ENCODE measurements at places on chromosomes 4 and X. TPM values are rescaled to one million over a fixed set of nuclear protein-coding genes. Genes with fewer than 3 reads are reported as not detected.

EGFL6 gene
- not detected for total RNA-seq

PAGE2B gene
- total RNA-seq = not detected

SLC25A4 gene
- total RNA-seq = 8.9 TPM

IQSEC2 gene
- 38.9 TPM for total RNA-seq

CXXC4 gene
- 1.6 TPM for total RNA-seq

SHOX gene
- not detected for total RNA-seq

FGB gene
- not detected for total RNA-seq

CT47B1 gene
- not detected for total RNA-seq

WDR17 gene
- total RNA-seq = 0.64 TPM

ADH7 gene
- not detected for total RNA-seq

SULT1B1 gene
- not detected for total RNA-seq

CT45A5 gene
- total RNA-seq = not detected

F8 gene
- 4.5 TPM for total RNA-seq

MORF4L2 gene
- total RNA-seq = 362 TPM

TMEM156 gene
- total RNA-seq = not detected

- DNase-seq = no peak
These were observed 22.1 kb downstream of the DOK7 start for GRCh38 chr4:3485011-3485791.

DNA sequence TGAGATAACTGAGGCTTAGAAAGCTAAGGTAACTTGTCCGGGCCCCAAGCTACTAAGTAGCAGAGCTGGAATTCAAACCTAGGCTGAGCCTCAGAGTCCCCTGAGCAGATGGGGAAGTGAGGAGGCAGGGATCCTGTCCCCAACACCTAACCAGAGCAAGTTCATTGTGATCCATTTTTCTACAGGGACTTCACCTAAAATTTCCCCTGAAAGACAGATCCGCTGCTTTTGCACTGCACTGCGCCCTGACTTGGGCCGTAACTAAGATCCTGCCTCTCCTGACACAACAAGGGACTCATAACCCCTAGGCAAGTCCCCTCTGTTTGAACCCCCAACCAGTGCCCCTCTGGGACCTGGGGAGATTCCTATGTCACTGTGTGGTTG lies 25.6 kb upstream of the MTM1 start:
- no peak for DNase-seq

DNA sequence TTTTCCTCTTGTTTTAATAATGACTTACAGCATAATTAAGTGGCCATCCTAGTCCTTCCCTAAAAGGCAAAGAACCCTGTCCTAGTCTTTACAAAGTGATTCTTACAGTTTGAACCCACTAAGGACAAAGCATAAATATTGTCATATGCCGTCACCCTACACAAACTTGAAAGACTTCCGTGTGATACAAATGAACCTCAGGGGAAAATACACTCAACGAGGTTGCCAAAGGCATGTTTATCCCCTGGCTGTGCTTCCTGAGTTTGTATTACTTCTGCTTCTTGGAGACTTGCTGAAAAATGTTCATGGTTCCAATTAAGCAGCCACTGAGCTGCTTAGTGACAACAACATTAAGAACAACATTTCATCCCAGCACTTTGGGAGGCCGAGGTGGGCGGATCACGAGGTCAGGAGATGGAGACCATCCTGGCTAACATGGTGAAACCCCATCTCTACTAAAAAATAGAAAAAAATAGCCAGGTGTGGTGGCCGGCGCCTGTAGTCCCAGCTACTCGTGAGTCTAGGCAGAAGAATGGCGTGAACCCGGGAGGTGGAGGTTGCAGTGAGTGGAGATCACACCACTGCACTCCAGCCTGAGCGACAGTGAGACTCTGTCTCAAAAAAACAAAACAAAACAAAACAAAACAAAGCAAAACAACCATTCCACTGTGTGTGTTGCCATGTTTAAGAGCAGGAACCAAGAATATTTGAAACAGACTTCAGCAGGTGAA lies 16.2 kb downstream of the RASSF6 start:
- no peak for DNase-seq

DNA sequence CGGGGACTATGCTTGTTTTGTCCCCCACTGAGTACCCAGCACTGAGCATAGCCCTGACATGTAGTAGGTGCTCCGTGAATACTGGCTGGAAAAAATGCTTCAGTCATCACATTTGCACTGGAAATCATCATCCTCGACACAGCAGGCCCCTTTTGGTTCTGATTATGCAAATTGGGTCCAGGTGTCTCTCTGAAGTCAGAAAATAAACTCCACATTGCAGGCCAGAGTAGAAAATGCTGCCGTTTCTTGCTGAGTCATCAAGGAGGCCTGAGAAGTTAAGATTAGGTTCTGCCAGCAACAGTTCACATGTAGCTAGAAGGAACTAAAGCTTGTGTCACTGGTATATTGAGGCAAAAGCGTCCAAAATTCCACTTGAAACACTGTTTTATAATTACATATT lies 15.0 kb upstream of the STK32B start:
- DNase-seq = no peak

GRCh38 chr4:159052315-159052714 lies 50.6 kb upstream of the RAPGEF2 start:
- no peak for DNase-seq

DNA sequence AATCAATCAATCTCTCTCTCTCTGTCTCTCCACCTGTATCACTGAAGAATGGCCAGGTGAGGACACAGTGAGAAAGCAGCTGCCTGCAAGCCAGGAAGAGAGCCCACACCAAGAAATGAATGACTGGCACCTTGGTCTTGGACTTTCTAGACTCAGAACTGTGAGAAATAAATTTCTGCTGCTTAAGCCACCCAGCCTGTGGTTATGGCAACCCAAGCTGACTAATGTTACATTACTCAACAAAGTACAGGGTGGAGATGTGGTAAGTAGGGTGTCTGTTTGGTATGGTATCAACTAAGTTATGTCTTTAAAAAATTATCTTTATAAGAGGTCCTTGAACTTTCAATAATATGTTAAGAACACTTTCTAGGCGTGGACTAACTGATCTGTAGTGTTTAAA lies 159.3 kb downstream of the EPHA5 start:
- DNase-seq = no peak

- DNase-seq = no peak
These were observed 263.3 kb upstream of the GPRIN3 start for GRCh38 chr4:89570931-89571330.

- DNase-seq = no peak
These were observed 13.8 kb downstream of the ACSL4 start for GRCh38 chrX:109719264-109719663.

GRCh38 chr4:168129802-168130201 lies 37.5 kb downstream of the ANXA10 start:
- DNase-seq = no peak

DNA sequence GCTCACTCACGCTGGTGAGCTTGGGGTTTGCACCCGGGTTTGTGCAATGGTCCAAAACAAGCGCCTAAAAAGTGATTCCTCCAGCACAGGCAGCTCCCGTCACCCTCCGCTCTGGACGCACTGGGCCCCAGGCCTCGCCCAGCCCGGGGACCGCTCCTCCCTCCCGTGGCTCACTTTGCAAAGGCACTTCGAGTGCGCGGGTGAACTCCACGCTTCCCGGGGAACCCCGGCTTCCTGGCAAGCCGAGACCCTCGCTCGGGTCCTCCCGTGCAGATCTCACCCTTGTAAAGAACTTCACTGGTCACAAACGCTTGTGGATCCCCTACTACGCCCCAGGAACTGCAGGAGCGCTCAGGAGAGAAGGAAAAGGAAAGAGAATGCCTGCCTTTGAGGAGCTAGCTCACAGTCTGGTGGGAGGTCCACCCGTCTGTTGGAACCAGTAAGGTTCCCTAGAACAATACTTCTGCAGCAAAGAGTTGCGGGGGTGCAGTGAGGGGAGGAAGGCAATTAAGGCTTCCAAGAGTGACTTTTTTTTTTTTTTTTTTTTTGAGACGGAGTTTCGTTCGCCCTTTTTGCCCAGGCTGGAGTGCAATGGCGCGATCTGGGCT lies at the start of gene CTPS2:
TSS of gene CTPS2 (minus strand) at position 122 of the 608 bp plus-strand sequence. CDS start 9,767 bp downstream, outside the sequence.
- peak; percentile 41 for DNase-seq

DNA sequence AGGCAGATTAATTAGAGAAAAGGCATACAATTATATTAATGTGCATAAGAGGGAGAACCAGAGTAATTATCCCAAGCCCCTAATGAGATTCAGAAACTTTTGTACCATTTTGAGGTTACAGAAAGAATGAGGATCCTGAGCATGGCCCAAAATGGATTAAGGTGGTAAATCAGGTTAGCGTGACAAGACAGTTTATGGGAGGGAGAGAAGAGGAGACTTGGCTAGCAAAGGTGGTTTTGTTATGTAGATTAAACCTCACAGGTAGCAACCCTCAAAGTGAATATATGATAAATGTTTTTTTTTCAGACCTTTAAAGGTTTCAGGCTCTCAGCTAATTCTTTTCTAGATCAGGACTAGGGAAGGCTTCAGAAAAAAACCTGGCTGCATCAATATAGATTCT lies 781.8 kb downstream of the FAM133A start:
- DNase-seq = no peak

DNA sequence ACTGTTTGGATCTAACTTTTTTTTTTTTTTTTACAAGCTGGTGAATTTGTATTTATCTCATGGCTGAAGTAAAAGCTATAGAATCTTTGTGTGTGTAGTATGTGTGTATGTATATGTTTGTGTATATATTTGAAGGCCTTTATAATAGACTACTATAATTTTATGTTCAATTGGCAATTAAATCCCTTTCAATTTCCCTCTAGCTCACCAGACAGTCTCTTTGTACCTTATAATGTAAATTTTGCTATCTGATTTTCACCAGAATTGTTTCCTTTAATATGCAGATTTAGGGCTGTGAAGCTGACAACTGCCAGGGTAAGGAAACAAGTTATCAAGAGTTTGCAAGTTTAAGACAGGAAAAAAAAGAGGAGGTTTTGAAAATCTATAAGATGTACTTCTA lies 33.1 kb upstream of the MTMR8 start:
- DNase-seq = no peak

- no peak for DNase-seq
These were observed 8.4 kb downstream of the CNGA1 start for GRCh38 chr4:48008021-48008596.

GRCh38 chr4:115781528-115782146 lies 668.2 kb upstream of the NDST4 start:
- DNase-seq = no peak

- no peak for DNase-seq
These were observed 166.4 kb upstream of the PTCHD1 start for GRCh38 chrX:23168291-23168690.

- no peak for DNase-seq
These were observed 50.4 kb upstream of the RPA4 start for GRCh38 chrX:96833333-96833732.

DNA sequence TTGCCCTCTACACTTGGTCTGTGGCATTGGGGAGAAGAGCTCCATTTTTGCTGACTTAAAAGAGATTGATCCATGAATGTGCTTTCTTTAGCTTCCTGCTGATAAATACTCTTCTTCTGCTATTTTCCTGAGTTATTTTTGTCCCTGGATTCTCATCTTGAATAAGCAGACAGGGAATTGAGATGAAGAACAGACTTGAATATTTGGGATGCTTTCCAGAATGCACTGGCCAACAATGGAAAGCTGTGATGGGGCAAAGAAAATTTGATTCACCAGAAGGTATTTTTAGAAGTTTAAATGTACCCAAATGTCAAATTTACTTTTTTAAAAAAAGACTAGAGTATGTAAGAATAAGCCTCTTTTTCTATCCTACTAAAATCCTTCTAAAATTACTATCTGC lies 309.9 kb upstream of the PPP1R2C start:
- DNase-seq = no peak

DNA sequence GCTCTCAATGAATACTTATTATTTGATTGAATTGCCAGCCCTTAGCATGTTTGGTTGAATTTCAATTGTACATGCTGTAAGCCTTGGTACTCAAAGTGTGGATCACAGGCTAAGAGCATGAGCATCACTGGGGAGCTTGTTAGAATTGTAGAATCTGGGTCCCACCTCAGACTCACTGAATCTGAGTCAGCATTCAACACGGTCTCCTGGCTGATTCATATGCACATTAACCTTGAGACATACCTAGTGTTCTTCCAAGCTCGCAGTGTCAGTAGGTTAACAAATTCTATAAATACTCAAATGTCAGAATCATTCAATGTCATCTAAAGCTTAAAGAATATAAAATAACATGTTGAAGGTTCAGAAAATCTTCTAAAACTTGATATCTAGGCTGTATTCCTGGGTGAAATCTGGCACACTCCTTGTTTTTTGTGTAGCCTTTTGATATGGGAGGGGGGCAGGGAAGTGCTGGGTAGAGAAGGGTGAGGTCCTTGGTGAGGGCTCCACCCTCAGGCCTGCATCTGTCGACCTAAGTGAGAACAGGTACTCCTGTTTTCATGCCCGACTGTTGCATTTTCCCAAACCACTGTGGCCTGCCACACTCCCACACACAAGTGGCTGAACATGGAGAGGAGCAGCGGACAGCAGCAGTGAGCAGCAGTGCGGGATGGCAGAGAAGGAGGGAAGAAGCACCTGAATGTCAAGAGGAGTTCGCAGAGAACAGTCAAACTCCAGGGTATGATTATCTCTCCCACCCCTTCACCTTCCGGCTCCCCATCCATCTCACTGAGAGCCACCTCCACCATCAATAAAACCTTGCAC lies 529.6 kb upstream of the IGFBP7 start:
- DNase-seq = no peak

DNA sequence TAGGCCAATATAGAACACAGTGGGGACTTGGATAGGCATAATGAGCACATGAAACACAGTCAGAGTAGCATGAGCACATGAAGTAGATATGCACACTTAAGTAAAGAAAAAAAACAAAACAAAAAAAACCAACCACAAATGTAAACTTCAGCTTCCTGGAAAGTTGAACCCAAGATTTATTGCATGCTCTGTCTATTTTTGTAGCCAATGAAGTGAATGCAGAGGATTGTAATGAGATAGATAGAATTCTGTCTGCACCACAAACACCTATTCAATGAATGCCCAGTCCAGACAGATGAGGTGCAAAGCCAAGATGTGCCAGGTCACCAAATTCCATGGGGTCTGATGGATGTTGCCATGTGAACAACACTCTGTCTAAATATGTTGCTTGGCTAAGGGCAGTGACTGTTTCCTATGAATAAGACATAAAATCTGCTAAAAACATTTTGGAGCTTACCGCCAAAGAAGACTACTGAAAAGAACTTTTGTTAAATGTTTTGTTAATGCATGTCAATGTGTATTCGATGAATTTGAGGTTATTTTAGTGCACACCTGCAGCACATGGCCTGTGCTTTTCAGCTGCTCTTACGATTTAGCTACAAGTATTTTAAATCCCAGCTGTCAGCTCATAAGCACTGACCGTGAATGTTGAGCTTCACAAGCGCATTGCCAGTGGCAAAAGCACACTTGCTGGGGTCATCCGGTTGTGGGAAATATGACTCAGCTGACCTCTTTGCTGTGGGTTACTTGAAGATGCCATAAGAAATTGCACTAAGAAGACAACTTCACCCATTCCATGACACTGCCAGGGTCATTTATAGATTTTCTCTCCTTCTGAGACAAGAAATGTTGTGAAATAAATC lies 374.8 kb upstream of the GNPDA2 start:
- DNase-seq = no peak

- no peak for DNase-seq
These were observed 86.9 kb downstream of the EVC start for GRCh38 chr4:5797866-5798265.

- DNase-seq = no peak
These were observed 193.6 kb upstream of the BANK1 start for GRCh38 chr4:101596781-101597552.

GRCh38 chr4:139368998-139369397 lies 66.7 kb upstream of the NDUFC1 start:
- no peak for DNase-seq
